ENCODE measurements at places on chromosomes 12 and 14.

- peak; percentile 47 for DNase-seq
Measured at GRCh38 chr12:4153343-4153892, 120.1 kb upstream of the CCND2 start.

GRCh38 chr12:41745593-41745992, 399.1 kb downstream of the GXYLT1 start:
- DNase-seq = no peak

DNA sequence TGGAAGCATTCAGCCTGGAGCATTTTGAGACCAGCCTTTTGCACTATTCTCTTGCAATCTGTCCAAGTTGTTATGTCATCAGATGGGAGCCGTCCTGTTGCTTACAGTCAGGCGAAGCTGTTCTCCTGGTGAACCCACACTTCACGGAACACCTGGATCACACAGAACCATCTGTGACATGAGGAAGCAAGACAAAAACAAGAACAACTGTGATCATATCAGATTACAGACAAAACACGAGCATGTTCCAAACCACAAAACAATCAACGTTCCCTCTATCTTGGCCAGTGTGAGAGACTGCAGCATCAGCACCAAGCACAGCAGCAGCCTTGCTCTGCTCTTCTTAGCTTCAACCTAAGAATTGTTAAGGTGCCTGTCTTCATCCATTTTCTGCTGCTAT, 180.5 kb upstream of the SFSWAP start:
- no peak for DNase-seq

DNA sequence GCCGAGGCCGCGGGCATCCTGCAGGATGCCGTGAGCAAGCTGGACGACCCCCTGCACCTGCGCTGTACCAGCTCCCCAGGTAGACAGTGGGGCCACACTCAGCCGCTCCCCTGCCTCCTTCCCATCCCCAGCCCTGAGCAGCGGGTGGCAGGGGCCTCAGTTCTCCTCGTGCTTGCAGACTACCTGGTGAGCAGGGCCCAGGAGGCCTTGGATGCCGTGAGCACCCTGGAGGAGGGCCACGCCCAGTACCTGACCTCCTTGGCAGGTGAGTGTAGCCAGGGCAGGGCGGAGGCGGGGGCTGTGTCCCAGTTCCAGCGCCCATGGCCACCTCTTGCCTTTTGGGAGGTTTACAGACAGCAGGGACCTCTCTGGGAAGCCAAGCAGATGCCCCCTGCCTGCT, 22.9 kb downstream of the HIP1R start:
- no peak for DNase-seq

GRCh38 chr12:122527478-122527944, 462 bp downstream of the KNTC1 start:
- peak; percentile 36 for DNase-seq

- no peak for DNase-seq
Measured at GRCh38 chr12:105897311-105897725, 241.4 kb downstream of the NUAK1 start.

DNA sequence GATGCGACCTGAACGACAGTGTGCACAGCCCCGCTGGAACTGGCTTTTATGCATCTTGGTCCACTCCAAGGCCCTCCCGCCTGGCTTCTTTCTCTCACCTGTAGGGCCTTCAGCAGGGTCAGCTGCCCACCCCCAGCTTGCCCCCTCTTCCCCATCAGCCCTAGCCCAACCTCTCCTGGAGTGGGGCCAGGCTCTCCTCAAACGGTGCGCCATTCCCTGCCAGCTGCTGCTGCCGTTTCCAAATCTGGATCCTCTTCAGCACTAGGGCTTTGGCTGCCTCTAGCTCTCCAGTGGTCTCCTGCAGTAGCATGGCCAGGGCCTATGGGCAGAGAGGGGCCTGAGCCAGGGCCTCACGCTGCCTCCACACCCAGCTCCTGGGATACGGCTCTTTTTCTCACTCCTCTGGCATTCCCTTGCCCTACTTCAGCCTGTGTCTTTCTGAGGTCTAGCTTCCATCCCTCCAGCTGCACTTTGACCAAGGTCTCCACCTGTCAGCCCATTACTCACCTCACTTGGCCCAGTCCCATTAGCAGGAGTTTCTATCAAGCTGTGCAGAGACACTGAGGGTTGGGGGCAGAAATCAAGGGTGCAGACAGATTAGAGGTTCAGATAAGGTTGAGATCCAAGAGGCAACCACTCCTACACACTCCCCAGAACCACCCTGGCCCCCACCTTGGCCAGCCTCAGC, 5.0 kb downstream of the STAT6 start:
- no peak for DNase-seq

DNA sequence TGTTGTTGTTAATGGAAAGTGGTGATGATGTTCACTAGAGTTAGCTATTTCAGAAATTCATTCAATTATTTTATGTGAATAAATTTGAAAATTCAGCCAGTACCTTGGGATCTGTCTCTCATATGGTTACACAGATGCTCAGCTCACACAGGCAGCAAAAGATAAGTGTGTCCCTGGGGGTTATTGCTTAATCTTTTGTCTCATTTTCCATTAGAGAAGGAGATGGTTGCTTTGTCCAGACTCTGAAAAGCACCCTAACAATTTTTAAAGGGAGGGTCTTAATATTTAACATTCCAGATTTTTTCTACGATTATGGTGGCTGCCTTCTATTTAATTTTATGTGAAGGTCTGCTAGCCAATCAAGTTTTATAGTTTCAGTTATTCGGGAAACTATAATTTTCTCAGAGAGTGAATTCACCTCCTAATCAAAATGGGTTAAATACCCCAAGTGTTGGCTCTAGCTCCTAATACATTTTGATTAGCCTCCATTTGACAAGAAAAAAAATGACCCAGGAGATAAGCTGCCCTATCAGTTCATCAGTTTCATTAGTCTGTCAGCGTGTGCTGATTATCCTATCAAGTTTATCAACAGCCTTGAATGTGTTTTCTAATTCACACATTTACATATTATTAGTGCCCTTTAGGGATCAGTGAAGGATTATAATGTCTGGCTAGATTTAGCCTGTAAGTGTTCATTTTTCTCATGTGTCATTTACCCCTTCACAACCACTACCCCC, 282.1 kb downstream of the TMTC2 start:
- DNase-seq = peak; percentile 18

DNA sequence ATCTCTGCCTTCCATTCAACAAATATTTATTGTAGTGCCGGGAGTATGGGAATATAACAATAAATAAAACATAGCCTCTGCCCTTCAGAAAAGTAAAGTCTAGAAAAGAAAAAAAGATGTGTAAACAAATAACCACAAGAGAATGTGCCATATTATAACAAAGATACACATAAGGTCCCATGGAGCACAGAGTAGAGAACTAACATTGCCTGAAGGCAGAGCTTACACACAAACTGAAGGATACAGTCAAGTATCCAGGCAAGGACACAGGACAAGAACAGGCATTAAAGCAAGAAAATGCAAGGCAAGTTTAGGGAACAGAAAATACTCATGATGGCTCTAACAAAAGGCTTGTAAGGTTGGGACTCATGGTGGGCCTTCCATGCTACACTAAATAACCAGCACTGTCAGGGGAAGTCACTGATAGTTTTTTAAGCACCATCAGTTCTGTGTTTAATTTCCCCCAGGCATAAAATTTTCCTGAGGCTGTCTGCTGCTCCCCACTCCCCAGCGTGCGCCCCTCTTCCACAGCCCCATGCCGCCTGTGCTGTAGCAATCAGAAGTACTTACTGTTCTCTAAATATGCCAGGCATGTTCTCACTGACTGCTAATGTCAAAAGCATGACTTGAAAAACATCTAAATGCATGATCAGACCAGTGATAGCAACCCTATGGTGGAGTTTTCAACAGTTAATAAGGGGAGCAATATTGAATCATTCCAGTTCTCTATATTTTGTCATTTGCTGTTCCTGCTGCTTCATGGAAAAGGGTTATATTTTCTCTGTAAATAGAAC, 77.8 kb downstream of the ANKS1B start:
- DNase-seq = no peak

DNA sequence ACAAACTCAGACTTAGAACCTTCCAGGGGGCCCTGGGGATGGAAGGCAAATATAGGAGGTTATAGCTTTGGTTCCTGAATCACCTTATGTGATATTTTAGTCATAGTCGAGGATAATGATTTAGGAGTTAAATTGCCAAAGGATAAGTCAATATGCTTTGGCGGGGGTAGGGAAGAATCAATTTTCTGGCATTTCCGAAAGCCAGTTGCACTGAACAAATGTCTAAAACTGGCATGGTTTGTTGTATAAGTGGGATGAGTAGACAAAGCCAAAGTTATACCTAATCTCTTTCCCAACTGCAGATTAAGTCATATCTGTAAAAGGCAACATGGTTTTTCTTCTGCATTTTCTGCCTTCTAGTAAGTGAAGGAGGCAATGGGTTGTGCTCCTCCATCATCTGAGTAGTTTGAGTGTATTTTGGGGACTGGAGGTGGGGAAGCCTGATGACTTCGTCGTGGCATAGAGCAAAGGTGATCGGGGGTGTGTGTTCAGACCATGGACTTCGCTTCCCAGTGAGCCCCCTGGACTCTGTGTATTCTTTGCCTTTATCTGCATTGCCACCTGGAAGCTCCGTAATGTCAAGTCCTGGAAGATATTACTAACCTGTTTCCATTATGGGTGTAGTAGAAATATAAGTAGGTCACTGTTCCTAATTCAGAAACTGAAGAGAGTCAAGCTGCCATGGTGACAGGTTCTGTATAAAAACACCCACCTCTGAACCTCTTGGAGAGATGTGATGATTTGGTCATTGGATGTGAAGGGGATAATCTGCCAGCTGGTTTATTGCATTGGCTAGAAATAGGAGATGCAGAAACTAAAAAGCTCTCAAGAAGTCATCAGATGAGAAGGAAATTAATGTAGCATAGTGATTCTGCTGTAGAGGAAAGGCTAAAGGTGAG, 24.5 kb downstream of the PPFIBP1 start:
- DNase-seq = no peak

DNA sequence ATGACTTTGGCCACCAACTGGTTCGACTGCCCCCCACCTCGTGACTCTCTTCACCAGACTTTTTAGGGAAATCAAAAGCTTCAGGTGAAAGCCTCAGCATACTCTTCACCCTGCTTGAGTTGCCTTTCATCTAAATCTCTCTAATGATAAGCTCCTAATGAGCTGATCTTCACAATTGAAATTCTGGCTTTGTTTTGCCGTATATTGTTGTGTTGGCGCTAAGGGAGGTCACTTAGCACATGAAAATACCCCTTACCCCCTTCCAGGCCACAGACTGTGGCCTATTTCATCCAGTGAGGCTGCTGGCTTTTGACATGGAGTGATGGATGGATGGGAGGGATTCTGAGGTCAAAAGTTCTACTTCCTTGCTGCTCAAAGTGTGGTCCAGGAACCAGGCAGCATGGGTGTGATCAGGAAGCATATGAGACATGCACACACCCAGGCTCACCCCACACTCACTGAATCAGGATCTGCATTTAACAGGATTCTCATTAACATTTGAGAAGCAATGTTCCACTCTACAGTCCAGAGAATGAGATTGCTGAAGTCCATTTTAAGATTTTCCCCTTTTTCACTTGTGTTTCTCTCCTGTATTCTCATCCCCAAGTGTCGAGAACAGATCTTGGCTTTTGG, 131.4 kb downstream of the DACT1 start:
- DNase-seq = no peak

GRCh38 chr12:62843716-62844115, 91.2 kb downstream of the PPM1H start:
- DNase-seq = no peak

DNA sequence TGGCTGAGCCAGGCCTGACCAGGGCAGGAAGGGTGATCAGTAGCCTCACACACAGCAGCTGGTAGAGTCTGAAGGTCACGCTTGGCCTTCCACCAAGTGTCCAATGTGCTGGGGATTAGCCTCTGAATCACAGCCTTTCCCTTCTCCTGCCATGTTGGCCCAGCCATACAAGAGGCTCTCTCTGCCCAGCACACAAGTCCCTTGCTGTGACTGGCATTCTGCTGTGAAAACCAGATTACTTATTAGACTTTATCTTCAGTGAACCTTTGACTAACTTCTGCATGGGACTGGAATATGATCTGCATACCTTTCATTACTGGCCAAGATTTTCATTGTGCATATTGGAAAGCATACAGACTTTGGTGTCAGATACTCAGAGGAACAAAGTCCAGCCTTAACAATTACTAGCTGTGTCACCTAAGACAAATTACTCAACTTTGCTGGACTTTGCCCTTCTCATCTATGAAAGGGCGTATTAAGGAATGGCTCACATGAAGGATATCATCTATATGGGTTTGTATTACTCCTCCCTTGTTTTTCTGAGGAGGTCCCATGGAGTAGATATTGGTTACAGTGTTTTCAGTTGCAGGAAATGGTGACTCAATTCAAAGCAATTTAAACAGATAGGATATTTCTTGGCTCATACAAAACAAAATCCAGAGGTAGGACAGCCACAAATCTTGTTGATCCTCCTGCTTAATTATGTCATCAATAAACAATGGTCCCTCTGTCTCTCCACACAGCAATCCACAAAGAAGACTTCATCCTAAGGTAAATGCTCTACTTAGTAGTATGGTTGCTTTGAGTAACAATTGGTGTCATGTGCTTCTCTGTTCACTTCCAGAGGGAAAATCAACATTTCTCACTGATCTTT, 99.6 kb downstream of the DYRK2 start:
- no peak for DNase-seq

- no peak for DNase-seq
Measured at GRCh38 chr12:122661938-122662337, 41.2 kb downstream of the HCAR2 start.

Measured in AML-193 (cell line).